ENCODE measurements at places on chromosomes 7 and 10.

GRCh38 chr10:95343573-95343972, 52.8 kb upstream of the PDLIM1 start:
- DNase-seq, result no peak

GRCh38 chr7:4683884-4684565, 1.9 kb downstream of the FOXK1 start:
- no peak for DNase-seq

DNA sequence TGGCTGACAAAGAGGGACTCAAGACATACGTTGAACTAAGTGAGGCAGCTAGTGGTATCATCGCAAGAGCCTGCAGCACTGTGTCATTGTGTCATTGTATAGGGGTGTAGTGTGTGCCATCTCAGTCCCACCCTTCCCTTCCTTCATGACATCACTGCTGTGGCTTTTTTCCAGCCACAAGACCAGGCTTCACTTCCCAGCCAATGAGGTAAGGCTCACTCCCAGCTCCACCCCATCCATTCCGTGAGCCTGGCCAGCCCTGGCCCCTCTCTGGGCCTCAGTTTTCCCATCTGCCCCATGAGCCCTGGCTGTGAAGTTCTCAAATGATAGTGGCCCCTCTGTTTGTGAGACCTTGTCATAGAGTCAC, 134.3 kb upstream of the ZMIZ1 start:
- no peak for DNase-seq

DNA sequence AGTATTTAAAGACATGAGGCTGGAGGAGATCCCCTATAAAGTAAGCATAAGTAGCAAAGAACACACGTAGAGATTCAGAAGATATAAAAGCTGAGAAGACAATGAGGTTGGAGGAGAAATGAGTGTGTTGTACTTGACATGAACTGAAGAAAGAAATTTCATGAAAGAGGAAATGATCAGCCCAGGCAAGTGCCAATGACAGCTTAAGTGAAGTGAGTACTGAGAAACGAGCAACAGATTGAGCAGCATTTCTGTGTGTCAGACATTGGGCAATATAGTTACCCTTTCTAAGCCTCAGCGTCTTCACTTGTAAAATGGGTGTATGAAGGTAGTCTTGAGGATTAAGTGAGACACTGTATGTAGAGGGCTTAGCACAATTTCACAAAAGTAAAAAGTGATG, 4.8 kb upstream of the LIPA start:
- DNase-seq, result no peak

GRCh38 chr10:29840516-29841276, 205.9 kb upstream of the SVIL start:
- DNase-seq, result no peak

- no peak for DNase-seq
These were observed 46.0 kb upstream of the TRIM8 start for GRCh38 chr10:102598243-102598642.

GRCh38 chr10:35712486-35712885, 70.4 kb upstream of the FZD8 start:
- DNase-seq, result no peak

DNA sequence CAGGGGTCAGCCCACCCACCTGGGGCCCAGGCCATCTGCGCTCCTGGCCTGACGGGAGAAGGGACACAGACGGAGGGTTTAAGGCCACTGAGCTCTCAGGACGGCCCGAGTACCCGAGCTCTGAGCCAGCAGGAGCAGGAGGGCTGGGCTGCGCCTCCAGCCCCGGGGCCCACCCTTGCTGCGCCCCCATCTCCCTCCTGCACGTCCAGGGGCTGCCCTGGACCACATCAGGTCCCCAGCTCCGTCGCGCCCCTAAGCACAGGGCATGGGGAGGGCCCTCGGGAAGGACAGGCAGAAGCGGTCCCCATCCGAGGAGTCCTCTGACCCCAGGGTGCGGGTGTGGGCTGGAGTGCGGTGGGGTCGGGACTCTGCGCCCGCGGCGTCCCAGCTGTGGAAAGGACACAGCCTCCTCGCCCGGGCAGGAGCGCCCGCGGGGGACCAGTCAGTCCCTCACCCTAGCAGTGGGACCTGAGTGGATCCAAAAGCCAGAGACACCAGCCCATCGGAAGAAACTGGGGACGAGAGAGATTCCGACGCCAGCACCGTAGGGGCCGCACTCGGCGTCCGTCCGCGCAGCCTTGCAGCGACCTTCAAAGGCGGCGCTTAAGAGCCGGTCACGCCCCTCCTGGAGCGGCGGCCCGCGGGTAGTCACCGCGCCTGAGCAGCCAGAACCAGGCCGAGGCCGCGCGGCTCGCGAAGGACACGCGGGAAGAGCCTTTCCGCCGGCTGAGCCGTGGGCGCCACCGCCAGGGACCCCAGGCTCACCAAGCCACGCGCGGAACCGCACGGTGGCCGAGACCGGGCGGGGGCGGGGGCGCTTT, 15.9 kb downstream of the CAMK2B start:
- no peak for DNase-seq

DNA sequence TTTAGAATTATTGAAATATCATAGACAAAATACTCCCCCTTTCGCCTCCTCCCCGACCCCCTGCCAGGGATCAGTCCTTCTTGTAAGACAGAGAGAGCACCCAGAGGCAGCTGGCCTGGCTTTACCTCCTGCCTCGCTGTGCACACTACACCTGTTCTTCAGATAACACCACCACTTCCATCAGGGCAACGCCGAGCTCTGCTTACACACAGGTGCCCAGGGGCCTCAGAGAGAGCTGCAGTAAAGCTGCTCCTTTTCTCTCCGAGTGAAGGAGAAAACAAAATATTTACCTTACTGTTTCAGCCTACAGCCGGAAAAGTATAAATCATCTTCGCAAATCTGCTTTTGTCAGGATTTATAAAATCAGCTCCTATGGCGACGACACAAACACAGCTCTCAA, 80.7 kb downstream of the HIPK2 start:
- no peak for DNase-seq

GRCh38 chr10:34941471-34942357, 126.6 kb upstream of the PARD3 start:
- DNase-seq, result no peak

DNA sequence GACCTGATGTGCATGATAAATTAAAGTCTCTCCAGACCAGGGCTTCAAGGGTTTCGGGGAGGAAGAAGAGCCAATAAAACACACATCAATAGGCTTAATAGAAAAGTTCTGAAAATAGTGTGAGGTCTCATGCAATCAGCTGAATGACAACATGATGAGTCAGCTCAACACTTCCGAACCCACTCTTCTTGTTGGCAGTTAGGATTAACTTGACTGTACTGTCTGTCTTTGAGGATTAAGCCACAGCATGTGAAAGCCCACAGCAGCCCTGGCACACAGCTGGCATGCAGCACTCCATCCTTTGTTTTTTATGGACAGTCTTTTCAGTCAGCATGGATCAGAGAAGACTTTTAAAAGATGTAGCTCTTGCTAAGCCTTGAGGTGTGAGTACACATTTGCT, 526.9 kb upstream of the VSTM2A start:
- DNase-seq, result no peak

GRCh38 chr7:20438694-20439376, 108.1 kb downstream of the ITGB8 start:
- DNase-seq, result no peak

- no peak for DNase-seq
These were observed 6.2 kb upstream of the IGF2BP3 start for GRCh38 chr7:23476286-23477156.

- no peak for DNase-seq
These were observed 225.4 kb downstream of the DKK1 start for GRCh38 chr10:52539463-52539862.

- DNase-seq, result no peak
These were observed 395.4 kb downstream of the LRMDA start for GRCh38 chr10:75826846-75827245.

DNA sequence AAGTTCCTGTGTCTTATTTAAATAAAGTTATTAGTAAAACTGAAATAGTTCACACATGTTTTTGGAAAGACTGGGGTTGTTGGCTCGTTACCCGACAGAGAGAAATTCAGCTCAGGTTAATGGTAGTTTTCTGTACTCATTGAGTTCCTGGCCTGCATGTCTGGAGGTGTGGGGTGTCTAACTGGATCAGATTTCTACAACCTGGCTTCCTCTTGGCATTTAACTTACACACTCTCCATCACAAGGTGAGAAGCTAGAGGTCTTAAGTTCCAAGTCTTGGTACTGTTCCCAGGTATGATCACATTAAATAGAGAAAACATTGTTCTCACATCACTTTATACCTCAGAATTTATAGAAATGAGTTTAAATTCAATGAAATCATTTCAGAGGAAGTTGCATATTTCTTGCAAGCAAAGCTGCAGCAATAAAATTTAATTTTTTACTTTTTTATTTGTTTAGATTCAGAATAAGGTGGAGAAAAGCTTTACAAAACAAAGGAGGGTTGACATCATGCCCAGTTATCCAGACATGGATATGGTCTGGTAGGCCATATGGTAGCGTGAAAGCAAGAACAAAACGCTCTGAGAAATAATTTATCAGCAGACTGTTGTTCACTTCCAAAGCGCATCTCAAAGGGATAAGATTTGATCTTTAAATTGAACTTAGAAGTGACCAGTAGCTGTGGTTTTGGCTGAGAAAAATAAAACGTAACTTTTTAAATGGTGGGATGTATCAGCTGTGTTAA, 120.6 kb downstream of the GLCCI1 start:
- no peak for DNase-seq

- no peak for DNase-seq
These were observed 28.4 kb upstream of the IFRD1 start for GRCh38 chr7:112421666-112422486.

GRCh38 chr7:69419934-69420333, 178.3 kb upstream of the AUTS2 start:
- DNase-seq, result no peak

- no peak for DNase-seq
These were observed 816 bp upstream of the LRRC4 start for GRCh38 chr7:128031901-128032604.

DNA sequence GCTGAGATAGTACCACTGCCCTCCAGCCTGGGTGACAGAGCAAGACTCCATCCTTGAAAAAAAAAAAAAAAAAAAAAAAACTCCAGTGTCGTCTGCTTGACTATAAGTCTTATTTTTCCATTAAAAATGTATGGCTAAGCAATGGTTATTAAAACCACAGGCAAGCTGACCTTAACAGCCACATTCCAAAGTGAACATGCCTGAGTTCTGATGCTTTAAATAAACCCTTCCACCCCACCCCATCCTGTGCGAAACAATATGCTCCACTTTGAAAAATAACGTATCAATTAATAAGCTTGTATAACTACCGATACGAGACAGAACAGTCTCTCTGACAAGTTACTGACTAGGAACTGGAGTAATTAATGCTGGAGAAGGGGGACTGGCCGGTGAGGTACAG, 63.7 kb downstream of the LARP4B start:
- DNase-seq, result no peak

DNA sequence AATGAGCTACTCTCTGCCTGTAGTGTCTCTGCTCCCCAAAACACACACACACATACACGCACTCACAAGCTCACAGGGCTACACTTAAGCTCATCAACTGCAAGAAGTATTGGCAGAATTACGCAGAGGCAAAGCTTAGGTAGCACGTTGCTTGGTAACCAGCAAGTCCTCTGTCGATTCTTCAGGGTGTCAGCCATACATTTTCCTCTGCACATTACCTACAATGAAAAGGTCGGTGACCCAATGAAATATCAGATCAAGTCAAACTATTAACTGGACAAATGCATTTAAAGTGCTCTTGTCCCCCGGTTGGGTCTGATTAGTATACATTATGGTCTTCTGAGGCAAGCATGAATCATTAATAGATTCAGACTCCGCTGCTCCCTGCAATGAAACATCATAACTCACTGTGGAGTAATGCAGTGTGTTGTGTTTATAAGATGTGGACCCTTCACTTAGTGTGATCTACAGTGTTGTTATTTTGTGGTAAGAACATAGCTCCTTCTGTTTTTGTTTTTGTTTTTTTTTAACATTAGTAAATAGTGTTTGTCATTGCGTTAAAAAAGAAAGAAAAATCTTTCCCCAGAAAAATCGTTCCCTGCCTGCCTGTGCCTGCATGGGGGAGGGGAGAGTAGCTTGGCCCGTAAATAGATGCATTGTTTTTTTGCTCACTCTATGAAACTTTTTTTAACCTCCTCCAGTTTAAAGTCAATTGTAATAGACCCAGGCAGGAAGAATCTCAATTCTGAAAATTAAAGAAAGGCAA, 325.5 kb downstream of the SFMBT2 start:
- no peak for DNase-seq

GRCh38 chr10:30185916-30186315, 126.5 kb upstream of the JCAD start:
- no peak for DNase-seq

- DNase-seq, result no peak
These were observed 253.6 kb downstream of the SORCS3 start for GRCh38 chr10:104894681-104895080.

DNA sequence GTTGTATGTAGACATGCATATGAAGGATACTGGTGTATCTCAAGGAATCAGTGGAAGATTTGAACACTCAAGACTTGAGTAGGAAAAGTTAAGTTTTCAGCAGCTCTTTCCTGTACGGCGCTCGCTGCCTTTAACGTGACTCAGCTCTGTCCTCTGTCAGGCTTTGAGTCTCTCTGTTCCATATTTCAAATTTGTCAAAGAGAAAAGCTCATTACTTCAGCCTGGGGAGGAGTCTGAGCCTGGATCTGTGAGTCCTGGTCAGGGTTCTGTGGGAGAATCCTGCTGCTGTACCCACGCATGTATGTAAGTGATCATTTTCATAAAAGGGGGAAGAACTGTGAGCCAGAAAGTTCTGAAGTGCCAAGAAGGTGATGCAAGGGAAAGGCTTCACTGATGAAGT, 13.8 kb upstream of the MPP7 start:
- no peak for DNase-seq

DNA sequence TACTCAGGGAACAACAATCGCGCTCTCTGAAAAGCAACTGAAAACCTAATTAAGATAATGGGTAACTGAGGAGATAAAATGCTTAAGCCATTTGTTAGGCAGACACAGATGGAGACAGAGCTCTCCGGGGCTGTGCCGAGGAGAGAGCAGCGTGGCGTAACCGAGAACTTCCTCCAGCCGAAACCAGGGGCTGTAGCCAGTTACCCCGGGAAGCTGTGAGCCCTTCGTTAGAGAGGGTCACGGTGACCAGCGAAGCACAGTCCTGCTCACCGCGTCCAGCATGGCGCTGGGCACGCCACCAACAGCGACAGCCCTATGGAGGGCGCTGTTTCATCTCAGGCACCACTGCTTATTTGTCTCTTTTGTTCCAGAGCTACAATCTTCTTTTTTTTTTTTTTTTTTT, 16.1 kb downstream of the PAPOLB start:
- DNase-seq, result no peak

GRCh38 chr10:11181978-11182377, 164.3 kb downstream of the CELF2 start:
- DNase-seq, result peak; percentile 39

DNA sequence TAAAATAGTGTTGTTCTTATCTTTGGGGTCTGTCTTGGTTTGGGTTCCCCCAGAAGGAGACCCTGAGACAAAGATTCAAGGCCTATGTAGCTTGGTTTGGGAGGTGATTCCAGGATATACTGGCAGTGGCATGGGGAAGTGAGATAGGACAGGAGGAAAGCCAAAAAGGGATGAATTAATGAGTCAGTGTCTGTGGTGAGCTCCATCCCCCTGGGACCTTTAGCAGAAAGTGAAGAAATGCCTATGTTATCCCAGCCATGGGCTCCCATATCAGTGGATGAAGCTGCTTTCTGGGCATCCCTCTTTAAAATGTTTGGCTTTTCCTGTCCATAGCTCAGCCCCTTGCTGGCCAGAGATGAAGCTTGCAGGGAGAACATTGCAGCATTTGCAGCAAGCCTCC, 217.0 kb upstream of the CTBP2 start:
- no peak for DNase-seq

All from thoracic aorta (tissue), 2 donors.